ENCODE measurements at places on chromosomes 11 and 22.

DNA sequence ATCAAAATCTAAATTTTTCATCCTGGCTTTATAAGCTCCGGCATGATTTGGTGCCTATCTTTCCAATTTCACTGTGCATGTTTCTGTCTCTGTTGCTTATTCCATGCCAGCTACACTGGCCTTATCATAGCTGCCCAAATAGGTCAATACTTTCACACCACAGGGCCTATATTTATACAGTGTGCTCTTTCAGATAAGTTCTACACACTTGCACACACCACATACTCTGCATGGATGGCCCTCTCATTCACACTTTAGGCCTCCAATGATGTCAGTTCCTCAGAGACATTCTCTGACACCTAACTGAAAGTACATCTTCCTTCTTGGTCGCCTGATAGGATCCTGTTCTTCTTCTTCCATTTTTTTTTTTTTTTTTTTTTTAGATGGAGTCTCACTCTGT lies 7.0 kb downstream of the ALG8 start:
- no peak for DNase-seq

GRCh38 chr11:44365616-44366015 lies 55.7 kb upstream of the ALX4 start:
- DNase-seq: no peak

DNA sequence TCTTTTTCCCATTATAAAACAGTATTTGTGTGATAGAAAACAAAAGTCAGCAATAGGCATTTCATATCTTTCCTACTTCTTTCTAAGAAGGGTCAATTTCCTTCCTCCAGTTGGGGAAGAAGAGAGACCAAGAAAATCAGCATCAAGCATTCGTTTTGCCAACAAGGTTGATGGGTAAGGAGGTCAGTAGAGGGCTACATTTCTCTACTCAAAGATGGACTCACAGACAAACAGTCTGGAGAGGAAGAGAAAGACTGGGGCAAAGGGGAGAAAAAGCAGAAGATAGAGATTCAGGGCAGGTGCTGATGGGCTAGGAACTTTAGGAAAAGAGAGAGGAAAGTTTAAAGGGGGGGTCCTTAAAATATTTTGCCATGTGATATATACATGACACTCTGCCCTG lies 8.6 kb upstream of the MTNR1B start:
- DNase-seq: no peak

DNA sequence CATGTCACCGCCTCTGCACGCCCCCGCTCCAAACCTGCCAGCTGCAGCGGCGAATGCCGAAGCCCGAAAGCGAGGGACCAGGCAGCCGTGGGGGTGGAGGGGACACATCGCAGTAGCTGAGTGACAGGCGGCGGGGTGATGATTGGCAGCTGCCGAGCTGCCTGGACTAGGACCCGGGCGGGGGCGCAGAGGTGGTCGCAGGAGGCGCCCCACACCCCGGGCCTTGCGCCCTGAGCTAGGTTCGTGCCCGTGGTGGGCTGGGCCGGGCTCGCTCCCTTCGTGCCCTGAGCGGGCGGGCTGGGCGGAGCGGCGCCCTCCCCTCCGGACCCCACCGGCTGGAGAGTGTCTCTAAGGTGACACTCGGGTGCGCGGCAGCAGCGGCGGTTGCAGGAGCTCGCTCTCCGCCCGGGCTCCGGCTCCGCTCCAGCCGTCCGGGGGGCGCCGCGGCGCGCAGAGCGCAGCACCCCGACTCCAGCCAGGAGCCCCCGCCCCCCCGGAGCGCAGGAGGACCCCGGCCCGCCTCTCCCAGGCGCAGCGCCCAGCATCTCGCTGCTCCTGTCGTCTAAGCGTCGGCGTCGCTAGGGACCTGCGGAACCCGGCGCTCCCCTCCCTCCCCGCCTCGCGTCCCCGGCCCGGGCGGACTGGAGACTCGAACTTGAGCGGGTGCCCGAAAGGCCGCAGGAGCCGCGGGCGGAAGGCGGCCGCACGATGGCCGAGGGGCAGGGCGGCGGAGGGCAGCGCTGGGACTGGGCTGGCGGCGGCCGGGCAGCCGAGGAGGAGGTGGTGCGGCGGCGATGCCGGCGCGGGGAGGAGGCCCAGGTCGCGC lies 14.5 kb upstream of the DGKZ start:
- no peak for DNase-seq

DNA sequence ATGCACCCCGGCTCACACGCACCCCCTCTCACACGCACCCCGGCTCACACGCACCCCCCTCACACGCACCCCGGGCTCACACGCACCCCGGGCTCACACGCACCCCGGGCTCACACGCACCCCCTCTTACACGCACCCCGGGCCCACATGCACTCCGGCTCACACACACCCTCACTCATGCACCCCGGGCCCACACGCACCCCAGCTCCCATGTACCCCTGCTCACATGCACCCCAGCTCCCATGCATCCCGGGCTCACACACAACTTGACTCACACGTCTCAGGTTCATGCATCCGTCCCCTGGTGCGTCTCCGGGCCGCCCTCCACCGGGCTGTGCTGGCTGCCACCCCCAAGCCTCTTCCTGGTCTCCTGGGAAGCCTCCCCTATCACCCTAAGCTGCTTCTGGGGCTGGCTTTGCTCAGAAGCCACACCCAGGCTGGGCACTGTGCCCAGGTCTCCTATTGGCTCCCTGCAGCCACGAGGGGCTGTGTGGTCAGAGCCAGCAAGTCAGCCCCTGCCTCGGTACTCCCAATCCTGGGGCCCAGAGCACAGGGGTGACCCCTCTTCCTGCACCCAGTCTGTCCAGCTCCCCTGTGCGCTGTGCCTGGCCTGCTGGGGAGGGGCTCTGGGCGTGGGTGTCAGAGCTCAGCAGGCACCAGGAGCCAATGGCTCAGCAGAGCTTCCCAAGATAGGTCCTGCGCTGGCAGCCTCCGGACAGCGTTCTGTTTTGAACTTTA lies 16.9 kb downstream of the TSPAN4 start:
- peak; percentile 86 for DNase-seq

DNA sequence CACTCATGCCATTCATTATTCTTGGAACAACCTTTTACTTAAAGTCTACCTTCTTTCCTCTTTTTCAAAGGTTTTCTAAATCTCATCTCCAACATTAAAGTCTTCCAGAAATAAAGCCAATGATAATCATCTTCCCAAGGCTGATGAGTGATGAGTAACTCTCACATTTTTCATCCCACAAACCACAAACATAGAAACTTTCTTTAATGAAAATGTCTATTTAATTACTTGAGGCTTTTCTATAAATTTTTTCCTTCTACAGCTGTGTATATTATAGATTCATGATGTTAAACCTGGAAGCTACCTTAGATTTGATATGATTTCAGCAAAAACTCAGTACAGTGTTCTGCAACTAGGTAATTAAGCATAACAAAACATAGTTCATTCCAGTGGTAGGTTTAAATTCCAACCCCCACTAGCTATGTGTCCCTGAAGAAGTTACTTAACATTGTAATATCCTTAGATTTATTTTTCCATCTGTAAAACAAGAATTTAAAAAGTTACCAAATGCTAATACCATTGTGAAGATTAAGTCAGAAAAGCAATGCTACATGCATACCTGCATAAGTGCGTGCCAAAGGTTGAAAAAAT lies 845.4 kb downstream of the KCNA4 start:
- no peak for DNase-seq

DNA sequence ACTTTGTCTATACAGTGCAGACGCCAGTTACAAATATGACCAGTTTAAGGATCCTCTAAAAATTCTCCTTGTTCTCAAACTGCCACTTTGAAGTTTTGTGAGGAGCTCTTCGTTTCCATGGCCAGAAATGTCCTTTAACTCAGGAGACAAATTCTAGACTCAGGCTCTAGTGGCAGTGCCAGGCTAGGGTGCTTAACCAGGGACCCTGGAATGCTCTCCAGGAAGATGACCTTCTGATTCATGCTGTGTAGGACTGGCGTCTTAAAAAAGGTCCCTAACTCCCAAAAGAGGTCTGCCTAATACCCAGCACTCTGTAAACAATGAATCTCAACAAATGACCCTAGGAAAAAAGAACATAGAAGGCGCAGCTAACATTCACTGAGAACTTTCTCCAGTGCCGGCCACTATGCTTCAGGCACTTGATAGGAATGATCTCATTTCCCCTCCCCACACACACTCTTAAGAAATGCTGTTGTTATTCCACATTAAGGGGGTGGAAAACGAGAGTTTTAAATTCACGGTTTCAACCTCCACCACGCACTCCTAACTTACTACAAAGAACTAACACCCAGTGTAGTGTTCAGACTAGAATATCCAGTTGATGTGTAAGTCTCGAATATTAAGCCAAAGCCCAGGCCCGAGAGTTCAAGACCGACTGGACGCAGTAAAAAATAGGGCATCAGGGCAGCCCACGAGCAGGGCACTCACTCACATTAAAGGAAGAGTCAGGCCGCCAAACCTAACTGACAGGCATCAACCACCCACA lies 747 bp downstream of the NXF1 start:
- no peak for DNase-seq

- DNase-seq: no peak
Measured at GRCh38 chr11:114291842-114292680, 4.1 kb upstream of the NNMT start.

DNA sequence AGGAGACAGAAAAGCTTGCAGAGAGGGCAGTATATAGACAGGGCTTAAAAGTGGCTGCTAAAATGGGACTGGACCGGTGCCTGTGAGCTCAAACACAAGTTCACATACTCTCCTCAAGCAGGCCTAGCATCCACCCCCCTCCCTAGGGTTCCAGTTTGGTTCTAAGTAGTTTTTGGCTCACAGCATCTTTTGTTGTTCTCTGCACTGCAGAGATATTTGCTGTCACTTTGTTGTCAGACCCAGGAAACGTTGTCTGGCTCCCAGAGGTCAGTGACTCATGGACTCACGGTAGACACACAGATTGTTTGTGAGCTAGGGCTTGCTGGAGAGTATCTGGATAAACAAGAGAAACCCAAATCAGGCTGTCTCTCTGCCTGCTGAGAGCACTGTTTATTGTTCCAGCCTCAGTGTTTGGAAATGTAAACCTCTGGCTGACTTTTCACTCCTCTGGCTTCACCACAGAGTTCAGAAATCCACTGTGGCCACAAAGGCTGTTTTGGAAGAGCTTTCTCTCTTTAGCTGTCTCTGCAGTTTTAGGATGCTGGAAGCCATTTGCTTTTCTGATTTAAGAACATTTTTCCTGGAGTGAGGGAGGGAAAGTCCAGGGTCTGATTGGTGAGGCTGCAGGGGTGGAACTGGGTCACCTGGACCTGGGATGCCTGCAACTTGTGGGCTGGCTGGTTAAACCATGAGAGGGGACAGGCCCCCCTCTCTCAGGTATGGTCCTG lies 303.7 kb upstream of the PLET1 start:
- no peak for DNase-seq

DNA sequence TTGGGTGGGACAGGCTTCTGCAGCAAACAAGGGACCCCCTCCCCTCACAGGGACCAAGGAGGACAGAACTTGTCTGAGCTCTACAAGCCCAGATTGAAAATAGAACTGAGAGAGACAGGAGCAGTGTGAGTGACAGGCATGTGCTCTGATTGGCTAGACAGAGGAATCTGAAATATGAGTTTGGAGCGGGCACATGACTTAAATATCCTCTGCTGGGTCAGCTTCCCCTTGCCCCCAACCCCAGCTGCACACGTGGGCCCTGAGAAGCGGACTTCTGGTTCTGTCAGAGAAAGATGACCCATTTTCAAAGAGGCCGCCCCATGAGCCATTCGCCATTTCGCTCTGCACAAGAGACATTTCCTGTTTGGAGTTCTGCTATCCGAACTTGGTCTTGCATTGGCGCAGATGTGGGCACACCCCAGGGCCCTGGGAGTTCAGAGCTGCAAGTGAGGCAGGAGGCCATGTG lies 5.3 kb downstream of the TUBA8 start:
- DNase-seq: no peak

DNA sequence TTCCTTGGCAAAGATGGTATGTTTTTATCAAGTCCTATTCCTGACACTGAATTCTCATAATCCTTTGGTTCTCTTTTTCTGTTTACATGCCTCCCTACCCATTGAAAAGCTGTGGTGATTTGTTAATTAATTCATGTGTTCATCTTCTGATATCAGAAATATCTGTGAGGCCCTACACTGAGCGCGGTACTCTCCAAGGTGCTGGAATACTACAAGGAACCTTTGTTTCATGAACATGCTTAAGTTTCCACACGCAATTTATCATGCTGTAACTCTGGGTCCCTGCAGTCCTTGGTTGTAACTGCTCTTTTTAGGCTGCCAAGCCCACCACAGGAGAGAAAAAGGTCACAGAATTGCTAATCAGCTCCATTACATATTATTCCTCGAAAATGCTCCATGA lies 331.8 kb downstream of the FAT3 start:
- DNase-seq: no peak

DNA sequence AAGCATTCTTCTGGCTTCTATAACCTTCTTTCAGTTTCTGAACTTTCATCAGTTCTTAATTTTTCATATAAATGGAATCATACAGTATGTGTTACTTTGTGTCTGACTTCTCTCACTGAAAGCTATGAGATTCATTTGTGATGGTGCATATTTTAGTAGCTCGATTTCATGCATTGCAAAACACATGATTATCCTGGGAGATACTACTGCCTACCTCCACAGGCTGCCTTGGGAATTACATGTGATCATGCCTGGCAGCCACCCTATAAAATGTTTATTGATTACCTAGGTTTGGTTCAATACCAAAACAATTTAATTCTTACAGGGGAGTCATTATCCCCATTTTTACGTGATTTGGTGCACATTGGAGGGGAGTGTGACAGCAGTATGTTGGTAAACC lies 34.1 kb upstream of the PAK1 start:
- no peak for DNase-seq

GRCh38 chr11:57426439-57426928 lies 437 bp downstream of the SLC43A3 start:
- DNase-seq: no peak

DNA sequence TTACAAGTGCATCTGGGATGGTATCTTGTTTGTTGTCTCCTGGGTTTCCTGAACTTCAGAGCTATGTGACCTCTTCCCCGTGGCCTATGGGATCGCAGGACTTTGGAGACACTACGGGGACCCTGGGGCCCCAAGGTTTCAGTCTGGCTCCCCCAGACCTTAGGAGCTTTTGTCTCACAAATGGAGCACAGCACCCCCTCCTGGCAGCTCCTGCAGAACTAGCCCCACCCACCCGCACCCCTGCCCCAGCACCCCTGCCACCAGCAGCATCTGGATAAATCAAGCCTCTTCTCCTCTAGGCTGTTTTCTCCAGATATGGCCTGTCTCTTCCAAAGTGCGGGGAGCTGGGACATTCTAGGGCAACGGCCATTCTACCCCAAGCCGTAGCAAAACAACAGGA lies 10.4 kb downstream of the RCOR2 start:
- no peak for DNase-seq

Data from NCI-H1048 (cell line).